ENCODE measurements at places on chromosomes 2 and 18.
A peak's percentile ranks its signal among the peaks of the same experiment; 100 is the strongest.

DNA sequence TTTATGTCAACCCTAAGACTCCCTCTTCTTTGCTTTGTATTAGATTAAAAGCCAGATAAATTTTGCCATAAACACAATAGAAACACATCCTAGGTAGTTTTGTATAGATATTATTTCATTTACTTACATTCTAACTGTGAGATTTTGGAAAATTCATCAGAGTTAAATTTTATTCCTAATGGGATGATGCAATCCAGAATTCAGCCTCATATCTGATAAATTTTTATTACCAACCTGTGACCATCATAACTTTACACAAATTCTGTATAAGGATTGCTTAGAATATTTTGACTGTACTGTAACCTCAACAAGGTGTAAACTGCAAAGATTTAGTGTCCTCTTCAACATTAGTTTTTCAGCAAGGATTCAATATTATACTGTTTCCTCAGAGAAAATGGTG, 4.4 kb downstream of the SLC5A7 start:
- no peak for DNase-seq

DNA sequence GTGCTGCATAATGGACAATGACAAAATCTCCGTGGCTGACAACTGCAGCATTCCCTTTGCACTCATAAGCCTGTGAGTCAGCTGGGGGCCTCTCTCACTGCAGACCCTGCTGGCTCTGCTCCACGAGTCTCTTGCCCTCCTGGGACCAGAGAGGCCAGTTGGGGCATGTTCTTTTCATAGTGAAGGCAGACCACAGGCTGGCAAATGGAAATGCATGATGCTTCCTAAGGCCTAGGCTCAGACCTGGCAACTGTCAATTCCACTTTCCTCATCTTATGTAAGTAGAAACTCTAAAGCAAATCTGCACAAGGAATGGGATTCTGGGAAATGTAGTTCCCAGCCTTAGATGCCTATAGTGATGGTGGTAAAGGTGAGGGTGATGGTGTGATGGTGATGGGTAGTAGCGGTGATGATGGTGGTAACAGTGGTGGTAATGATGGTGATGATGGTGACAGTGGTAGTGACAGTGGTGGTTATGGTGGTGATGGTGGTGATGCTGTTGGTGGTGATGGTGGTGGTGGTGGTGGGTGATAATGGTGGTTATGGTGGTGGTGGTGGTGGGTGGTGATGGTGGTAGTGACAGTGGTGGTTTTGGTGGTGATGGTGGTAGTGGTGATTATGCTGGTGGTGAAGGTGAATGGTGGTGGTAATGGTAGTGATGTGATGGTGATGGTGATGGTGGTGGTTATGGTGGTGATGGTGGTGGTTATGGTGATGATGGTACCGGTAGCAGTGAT, 185.8 kb upstream of the ARL4C start:
- no peak for DNase-seq

GRCh38 chr2:171310889-171311288, 122.9 kb downstream of the METTL8 start:
- DNase-seq, result no peak

- no peak for DNase-seq
Observed at GRCh38 chr2:221962186-221962585, 336.6 kb downstream of the PAX3 start.

DNA sequence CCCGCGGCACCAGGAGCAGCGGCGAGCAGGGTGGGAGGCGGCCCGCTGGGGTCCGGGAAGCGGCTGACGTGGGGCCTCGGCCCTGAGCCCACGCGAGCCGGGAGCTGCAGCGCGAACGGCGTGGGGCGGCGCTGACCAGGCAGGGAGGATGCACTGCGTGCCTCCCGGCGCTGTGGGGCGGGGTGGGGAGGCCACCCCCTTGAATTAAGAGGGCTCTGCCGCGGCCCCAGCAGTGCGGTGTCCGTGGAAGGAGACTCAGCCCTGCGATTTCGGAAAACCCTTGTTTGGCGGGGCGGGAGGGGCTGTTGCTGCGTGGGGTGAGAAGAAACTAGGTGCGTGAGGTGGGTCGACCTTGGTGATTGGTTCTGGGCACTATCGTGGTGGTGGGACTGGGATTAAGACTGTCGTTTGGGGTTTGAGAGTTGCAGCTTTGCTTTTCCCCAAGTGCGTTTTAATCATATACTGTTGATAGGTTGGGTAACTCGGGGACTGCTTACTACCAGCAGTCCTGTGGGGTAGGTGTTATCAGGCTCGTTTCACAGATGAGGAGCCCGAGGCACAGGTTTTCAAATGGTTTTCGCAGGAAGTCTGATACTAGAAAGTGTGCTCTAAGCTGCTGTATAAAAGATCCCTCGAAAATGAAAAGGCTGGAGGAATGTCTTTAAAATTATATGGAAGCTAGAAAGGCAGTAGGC, 722 bp downstream of the ACSL3 start:
- DNase-seq, result no peak

DNA sequence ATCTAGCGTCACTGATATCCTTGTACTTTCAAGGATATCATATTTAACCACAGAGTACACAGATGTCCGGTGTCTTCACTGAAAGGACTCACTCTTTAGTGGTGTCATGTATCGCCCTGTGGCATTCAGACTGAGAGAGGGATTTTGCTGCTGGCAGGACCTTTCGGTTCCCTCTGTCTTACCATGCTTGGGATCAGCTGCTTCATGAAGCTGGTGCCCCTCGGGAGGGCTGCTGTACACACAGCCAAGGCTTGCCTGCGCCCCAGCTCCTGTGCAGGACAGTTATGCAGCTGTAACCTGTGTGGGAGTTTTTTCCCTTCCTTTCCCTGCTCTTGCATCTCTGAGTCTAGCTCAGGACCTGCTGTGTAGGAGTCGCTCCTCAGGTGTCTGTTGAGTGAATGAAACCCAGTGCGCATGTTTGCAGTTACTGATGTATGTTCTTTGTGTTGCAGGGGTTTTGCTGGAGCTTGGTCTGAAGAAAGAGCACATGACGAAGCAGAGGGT, 64.4 kb downstream of the GREB1 start:
- DNase-seq, result no peak

- DNase-seq, result peak; percentile 10
Observed at GRCh38 chr2:232658217-232658785, 24.9 kb downstream of the EFHD1 start.

GRCh38 chr2:26462511-26463243, 15.2 kb downstream of the OTOF start:
- peak; percentile 34 for DNase-seq

- DNase-seq, result no peak
Observed at GRCh38 chr2:191824398-191824797, 22.5 kb downstream of the CAVIN2 start.

GRCh38 chr2:234763002-234763873, 188.6 kb upstream of the SH3BP4 start:
- DNase-seq, result no peak

DNA sequence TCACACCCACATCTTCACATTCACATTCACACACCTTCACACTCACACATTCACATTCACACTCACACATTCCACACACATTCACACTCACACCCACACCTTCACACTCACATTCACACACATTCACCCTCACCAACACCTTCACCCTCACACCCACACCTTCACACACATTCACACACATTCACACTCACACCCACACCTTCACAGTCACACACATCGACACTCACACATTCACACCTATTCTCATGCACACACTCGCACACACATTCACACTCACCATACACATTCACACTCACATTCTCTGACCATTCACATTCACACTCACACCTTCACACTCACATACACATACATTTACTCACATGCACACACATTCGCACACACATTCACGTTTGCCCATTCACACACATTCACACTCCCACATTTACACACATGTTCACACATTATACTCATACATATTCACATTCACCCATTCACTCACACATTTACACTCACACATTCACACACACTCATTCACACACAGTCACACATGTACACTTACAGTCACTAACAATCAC, 62.7 kb downstream of the BIN1 start:
- no peak for DNase-seq

- no peak for DNase-seq
Observed at GRCh38 chr18:74155276-74155675, 7.0 kb downstream of the TIMM21 start.

DNA sequence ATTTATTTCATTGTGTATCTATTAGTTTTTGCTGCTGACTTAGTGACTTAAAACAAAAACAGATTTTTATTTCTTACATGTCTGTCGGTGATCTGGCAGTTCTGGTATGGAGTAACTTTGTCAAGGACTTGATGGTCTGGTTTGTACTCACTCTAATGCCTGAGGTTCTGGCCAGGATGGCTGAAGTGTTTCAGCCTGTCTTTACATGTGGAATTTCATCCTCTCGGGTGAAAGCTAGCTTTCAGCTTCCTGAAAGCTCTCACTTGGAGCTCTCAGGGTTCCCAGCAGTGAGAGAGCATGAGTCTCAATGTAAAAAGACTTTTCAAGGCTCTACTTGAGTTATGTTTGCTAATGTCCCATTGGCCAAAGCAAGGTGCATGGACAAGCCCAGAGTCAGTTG, 216.4 kb downstream of the NR4A2 start:
- DNase-seq, result no peak

GRCh38 chr18:27062802-27063201, 122.3 kb downstream of the CHST9 start:
- DNase-seq, result no peak

GRCh38 chr18:12906119-12906518, 22.1 kb upstream of the PTPN2 start:
- no peak for DNase-seq

DNA sequence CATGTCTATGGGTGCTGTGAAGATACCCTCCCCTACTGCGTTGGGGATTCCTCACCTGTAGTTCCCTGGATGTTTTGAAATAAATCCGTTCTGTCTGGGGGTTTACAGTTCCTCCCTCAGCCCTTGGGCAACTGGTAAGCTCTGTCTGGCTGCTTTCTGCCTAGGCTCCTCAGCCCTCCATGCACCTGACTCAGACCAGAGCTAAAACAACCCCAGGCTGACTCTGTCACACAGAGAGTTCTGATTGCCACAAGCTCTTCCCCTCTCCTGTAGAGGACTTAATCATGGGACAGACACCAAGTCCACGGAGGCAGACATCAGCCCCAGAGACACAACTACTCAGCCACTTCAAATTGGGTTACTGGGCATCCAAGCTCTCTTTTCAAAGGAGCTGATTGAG, 6.3 kb downstream of the VIT start:
- DNase-seq, result no peak

DNA sequence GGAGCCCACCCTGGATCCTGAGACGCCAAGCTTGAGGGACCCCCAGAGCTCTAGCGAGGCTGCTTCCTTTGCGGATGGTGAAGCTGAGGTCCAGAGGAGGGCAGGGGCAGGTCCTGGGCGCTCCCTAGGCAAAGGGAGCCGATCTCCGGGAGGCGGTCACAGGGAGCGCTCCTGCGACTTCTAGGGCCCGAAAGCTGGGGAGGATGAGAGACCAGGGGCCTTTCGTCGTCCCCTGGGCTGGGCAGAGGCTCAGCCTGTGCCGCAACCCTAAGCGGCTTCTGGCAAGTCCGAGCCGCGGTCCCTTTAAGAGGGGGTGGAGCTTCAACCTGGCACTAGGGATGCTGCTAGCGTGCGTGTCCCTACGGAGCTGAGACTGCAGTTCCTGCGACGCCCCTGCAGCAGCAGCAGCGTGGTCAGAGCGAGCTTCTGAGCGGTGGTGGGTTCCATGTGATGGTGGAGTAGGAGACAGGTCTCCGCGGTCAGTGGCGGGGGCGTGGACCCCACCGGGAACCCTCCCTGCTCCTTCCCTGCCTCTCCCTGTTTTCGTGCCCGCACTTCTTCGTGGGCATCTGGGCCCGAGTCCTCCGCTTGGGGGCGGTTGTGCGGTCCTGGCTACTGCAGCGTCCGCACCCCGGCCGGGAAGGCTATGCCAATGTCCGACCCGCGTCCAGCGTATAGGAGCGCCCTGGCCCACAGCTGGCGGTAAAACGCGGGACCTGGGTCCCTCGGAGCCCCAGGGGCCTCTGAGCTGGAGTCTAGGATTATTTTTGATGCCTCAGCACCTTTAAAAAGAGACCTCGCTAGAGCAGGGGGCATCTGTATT, 154.6 kb downstream of the CCDC74A start:
- peak; percentile 75 for DNase-seq

DNA sequence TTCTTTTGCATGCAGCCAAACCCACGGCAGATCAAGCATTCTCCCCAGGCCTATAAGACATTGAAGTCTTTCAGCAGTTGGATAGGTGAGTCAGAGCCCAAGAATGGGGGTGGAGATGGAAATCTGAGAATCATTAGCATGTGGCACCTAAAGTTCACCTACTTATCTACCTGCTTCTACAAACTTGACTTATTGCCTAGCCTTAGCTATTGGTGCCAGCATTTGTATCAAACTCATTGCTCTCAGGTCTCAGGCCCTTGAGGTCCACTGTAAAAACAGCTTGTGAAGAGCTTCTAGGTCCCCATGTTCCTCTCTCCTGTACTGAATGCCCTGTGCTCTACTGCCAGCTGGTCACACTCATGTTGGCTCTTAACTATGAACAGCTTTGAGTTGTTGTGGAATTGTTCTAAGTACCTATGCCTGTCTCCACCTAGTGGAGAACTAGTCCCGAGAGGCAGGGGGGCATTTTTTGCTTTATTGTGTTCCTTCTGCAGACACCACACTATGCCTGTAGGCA, 278.4 kb upstream of the SPRED2 start:
- DNase-seq, result no peak

- no peak for DNase-seq
Observed at GRCh38 chr2:201448061-201448460, 3.2 kb downstream of the TRAK2 start.

DNA sequence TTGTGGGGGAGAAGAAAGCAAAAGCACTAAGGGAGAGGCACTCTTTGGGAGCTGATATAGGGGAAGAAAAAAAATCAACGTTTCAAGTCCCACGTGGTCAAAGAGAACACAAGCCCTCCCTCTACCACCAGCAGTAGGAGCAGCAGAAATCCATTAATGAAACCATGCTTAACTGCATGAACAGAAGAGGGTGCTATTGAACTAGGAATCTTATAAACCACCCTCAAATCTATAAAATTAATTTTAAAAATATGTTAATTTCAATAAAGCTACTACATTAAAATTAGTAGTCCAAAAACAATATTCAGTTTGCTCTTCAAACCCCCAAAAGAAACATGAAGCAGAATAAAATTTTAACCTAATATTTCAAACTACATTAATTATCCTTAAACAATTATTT, 147.8 kb downstream of the TMEM18 start:
- DNase-seq, result peak; percentile 44

DNA sequence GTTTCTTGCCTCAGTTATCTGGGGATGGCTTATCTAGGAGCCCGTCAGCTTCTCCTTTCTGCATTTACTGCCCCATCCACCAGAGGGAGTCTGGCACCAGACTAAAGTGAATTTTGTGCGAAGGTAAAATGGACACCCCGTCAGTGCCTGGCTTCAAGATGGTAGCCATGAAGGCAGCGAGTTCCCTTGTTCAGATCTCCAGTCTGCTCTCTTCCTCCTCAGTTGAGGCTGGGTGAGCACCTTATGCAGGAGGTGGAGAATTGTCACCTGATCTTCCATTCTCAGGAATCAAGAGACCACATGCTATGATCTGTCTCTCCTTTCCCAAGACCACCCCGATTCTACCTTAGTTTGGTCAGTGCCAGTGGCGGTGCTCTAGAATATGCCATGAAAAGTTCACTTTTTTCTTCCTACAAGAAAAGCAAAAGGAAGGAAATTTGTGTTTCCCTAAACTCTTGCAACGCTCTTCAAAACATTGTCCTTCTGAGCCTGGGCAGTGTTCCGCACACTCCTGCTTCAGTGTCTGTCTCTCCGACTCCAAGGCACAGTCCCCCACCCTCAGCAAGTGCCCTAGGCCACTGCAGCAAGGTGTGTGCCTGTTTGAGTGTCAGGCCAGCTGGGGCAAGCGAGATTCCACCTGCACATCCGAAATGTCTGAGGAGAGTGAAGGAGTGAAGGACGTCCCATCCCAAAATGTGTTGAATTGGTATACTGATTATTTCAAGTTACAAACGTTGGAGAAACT, 168.6 kb downstream of the SS18 start:
- no peak for DNase-seq

Measured in fibroblast of the conjunctiva (primary cell).